ENCODE measurements at places on chromosomes 12 and 14.

DNA sequence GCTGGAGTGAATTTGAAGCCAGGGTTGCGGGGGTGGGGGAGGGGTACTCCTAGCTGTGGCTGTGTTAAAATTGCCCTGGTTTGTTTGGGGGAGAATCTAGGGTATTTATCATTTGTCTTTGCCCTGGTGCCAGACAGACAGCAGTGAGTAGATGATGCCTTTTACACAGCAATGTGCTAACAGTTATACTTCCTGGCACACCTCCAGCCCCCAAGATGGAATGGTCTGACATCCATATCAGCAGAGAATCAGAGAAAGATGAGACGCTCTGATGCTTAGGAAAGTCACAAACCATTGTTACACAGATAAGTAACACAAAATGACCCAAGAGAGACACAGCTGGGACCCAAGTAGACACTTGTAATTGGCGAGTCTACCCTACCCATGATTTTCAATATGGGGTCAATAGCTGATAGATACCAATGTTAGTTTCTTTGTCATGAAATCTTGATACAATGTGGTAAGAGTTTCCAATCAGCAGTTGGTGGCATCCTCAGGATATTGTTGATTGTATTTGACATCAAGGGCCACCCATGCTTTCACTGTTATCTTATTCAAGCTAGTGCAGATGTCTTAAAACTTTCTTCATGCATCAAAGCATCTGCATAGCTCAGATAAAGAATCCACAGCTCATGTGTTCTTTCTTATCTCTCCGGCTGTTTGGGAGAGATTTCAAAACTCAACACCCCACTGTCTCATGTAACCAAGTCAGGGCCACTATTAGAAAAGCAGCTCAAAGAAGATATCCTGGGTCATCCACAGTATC, 2.6 kb upstream of the PRKAB1 start:
- no peak for DNase-seq

GRCh38 chr12:79206871-79207270, 342.3 kb downstream of the SYT1 start:
- DNase-seq, result no peak

- DNase-seq, result no peak
Observed at GRCh38 chr12:41364211-41364610, 176.1 kb downstream of the PDZRN4 start.

DNA sequence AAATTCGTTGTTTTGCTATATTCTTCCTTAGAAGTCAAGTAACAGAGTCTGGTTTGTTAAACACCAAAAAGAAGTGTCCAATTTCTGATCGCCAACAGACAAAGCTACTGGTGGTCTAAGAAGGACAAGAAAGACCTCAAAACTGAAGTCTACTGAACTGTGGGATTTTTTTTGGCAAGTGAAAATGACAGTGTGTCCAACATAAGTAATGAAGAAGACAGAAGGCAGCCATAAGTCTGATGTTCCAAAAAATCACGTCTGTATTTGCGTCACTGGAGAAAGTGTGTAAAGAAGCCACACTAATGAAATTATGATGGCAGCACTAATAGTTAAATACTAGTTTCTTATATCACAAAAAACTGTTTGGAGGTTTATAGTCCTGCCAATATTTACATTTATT, 32.6 kb downstream of the WASHC3 start:
- DNase-seq, result no peak

DNA sequence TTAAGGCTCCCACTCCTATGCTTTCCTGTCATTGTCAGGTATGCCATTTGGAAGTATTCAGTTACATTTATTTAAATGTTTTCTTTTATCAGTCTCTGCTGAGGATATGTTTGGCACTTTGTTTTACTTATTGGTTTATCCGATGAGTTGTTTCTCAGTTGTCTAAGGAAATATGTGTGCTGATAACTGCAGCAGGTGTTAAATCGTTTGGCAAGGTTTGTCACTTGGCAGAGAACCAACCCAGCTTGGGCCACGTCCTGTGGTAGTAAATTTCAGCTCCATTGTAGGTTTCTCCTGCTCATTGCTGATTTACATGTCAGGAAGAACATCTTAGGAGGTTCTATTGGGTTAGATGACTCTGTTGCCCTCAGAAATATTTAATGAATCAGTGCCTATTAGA, 22.0 kb upstream of the MGST1 start:
- no peak for DNase-seq

DNA sequence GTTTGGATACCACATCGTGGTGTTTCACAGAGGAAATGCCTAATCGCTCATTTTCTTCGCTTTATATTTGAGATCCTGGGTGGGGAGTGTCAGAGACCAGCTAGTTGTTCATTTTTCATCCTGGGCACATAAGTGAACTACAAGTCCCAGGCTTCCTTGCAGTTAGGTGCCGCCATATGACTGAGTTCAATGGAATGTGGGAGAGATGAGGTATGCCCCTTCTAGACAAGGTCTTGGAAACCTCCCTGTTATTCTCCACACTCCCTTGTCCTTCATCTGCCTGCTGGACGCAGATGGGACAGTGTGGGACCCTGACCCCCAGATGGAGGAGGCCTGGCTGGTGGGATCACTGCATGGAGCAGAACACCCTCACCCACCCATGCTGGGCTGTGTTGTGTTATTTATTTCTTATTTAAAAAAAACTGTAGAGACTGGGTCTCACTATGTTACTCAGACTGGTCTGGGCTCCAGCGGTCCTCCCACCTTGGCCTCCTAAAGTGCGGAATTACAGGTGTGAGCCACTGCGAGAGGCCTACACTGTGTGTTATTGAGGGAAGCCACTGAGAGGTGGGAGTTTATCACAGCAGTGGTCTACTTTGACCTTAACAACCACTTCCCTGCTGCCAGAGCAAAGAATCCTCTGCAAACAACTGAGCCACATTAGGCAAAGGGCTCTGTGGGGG, 42.9 kb upstream of the VRK1 start:
- no peak for DNase-seq

DNA sequence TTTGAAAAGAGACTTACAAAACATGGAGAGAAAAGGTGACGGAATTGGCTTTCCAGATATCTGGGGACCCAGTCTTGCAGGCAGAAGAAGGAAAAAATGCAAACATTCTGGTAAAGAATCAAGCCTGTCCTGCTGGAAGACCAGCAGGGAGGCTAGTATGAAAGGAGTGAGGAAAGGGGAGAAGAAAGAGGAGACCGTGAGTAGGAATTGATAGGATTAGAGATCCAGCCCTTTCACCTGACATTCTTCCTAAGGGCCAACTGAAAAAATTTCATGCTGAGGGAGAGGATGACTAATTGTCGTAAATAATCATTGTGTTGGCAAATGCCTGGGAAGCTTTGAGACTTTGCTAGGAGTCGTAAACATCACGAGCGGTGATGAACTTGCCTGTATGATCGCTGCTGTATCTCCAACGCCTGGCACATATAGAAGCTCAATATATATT, 12.1 kb downstream of the BHLHE41 start:
- no peak for DNase-seq

GRCh38 chr14:84520711-84521338, 1009.1 kb upstream of the FLRT2 start:
- DNase-seq, result no peak

DNA sequence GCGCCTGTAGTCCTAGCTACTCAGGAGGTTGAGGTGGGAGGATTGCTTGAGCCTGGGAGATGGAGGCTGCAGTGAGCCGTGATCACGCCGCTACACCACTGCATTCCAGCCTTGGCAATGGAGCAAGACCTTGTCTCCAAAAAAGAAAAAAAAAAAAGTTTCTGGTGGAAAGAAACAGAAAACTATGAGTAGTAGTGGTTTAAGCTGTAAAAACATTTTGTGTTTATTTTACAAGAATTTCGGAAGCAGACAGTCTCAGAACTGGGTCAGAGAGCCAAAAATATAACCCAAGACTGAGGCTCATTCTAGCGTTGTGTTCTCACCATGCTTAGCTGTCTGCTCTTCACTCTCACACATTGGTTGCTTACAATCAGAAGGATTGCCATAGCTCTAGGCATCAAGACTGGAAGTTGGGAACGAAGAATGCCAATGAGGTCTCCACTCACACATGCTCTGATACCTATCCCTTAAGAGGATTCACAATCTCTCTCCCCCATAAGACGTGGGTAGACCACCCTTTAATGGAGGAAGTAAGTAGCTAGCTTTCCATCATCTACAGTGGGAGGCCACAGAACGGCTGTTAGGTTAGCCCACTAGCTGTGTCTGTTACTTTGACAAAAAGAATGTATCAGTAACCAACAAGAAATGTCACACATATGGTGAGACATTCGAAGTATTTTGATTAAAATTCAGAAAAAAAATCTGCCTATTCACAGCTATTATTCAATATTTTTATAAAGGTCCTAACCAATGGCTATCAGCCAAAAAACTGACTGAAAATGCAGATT, 117.6 kb upstream of the RASSF8 start:
- DNase-seq, result no peak

DNA sequence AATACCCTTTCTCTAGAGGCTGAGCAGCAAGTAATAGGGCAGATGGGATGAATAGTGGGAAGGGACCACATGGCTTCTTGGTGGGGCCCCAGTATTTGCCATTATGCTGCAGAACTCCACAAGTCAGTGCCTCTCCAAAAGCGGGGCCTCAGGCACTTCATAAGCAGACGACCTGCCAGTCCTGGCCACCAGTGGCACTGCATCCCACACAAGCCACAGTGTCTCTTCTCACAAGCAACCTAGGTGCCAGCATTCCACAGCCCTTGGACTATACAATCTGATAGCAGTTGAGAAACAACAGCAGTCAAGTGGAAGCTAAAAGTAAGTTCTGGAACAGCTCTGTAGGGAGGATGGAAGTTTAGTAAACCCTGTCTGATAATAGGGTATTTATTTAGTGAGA, 4.2 kb upstream of the SLC8A3 start:
- DNase-seq, result no peak

GRCh38 chr12:55663391-55663790, 26.7 kb downstream of the OR10P1 start:
- no peak for DNase-seq

GRCh38 chr12:114287821-114288525, 118.0 kb downstream of the TBX5 start:
- DNase-seq, result no peak

DNA sequence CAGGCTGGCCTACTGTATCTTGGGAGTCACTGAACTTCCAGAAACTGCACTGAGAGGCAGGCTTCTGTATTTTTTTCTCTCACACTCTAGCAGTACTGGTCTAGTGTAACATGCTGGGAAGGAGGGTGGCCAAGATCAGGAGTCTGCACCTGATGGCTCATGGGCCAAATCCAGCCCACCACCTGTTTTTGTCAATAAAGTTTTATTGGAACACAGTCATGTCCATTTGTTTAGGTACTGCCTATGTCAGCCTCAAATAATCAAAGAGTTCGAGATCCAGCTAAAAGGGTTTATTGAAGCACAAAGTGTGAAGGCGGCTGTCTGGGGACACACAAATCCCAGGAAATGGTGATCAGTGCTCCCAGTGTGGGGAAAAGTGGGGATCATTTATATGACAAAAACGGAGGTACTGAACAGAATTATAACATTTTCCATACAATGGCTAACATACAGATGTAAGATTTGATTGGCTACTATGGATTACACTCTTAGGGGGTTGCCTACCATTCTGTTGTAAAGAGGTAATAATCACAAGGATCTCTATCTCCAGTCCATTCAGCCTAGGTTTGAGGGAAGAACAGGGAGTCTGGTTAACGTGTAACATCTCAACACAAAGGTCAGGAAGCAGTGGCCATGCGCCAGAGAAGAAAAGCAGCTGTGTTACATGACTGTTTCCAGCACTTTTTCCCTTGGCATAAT, 12.9 kb downstream of the USP30 start:
- no peak for DNase-seq

DNA sequence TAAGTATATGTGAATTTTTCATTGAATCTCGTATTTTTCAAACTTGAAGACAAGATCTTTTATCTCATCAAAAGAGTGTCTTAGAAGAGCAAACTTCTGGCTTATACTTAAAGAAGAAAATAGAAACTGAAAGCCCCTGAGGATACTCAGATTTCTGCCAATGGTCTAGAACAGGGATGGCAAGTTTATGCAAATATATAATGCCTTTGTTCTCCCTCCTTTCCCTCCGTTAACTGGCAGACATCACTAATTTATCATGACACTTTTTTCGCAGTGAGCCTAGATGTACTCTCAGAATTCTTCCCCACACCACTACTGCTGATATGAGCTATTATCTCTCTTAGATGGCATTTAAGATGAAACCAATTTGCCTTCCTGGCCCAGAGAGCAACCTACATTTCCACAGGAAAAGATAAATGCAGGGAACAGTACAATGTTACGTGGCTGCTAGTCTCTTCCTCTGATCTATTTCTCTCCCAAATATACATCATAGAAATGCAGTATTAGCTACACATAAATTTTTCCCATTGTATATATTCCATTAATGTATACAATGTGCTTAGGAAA, 40.0 kb upstream of the DAAM1 start:
- no peak for DNase-seq

DNA sequence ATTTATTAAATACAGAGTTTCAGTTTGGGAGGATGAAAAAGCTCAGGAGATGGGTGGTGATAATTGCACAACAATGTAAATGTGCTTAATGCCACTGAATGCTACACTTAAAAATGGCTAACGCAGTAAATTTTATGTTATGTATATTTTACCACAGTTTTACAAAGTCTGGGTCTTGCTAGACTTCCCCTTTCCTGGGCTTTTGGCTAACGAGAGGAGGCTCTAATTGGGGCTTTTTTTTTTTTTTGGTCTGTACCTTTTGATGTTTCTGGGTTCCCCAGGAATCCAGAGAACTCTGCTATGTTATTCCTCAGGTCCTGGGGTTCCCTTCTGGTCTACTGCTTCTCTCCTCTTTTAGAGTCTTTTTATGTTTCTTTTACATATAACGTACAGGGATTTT, 355.5 kb downstream of the CACNA1C start:
- no peak for DNase-seq

DNA sequence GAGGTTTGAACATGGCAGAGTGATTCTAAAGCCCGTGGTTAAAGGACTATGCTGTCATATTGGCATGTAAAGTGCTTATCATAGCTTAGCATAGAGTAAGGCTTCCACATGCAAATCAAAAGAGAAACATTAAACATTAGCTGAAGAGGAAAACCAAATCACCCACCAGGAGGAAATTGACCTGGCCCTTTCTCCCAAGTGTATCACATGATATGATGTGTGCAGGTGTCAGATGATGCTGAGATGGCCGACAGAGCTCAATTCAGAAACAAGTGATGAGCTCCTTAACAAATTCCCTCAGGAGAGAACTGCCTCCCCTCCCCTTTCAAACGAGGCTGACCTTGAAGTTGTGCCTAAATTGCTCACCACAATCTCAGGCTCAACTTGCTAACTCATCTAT, 217.1 kb upstream of the BTG1 start:
- peak; percentile 50 for DNase-seq

GRCh38 chr14:101340556-101340955, 220.7 kb upstream of the DIO3 start:
- DNase-seq, result no peak

DNA sequence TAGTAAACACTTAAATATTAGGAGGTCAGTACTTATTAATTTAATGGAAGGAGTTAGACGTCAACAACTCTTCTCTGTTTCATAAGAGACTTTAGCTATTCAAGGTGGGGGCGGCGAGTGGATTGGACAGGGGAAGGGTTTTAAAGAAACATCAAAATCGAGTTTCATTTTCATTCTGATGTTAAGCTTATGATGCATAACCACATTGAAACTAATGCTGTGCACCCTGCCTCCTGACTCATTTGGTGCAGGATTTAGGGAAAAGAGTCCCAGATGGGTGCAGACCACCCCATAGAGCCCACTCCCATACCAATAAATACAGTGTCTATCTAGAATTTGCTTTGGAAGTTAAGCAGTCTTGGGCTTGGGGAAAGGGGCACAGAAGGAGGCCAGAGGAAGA, 7.4 kb downstream of the ZBTB39 start:
- no peak for DNase-seq

- no peak for DNase-seq
Observed at GRCh38 chr12:101819467-101819866, 11.3 kb downstream of the GNPTAB start.
